NCI-H1930 (cell line): ENCODE measurements at places on chromosomes 3 and 15.

DNA sequence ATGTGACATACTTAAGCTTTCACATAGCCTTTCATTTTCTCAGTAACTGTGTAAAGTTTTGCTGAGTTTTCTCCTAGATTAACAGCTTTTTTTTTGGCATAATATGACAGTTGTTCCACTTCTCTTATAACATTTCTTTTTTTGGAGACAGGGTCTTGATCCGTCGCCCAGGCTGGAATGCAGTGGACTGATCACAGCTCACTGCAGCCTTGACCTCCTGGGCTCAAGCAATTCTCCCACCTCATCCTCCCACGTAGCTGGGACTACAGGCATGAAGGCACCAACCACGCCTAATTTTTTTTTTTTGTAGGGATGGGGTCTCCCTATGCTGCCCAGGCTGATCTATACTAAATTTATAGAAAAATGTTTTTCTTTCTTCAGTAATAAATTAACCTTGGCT lies 30.1 kb downstream of the DLG1 start:
- DNase-seq = no peak

- no peak for DNase-seq
These were observed 58.6 kb upstream of the CCDC80 start for GRCh38 chr3:112699436-112699978.

GRCh38 chr3:20056725-20057611 lies 16.7 kb downstream of the KAT2B start:
- no peak for DNase-seq

DNA sequence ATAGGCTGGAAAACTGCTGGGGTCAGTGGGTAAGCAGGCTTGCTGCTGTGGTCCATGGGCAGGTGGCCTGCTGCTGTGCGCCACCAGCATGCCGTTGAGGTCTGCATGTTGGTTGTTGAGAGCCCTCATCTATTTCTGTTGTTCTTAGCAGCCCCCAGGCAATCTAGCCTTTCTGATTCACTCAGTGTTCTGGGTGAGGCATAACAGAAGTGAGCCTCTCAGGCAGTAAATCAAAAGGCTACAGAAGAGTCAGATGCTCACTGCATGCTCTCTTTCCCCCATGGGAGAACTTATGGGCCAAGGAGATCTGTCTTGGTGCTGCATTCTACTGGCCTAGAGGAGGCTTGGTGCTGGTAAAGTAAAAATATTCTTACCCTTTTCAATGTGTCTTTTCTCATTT lies 67.8 kb upstream of the ATP10A start:
- no peak for DNase-seq

DNA sequence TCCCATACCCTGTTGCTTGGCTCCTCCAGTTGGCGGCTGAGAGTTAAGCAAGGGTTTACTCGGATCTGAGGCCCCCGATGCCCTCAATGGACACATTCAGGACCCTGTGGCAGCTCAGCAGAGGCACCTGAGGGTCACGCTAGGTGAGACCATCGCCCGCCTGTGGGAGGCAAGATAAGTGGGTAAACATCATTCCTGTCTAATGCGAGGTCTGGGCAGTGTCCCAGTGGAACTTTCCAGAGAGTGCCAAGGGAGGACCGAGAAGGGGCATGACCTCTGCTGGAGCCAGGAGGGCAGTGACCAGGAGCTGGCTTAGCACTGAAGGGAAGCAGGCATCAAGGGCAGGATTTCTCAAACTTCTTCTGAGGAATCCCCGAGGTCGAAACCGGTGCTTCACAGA lies 65.4 kb upstream of the SEC61A1 start:
- no peak for DNase-seq
